ENCODE measurements at places on chromosomes 13 and 19.

- no peak for DNase-seq
Measured at GRCh38 chr13:32947411-32948276, 68.6 kb upstream of the KL start.

DNA sequence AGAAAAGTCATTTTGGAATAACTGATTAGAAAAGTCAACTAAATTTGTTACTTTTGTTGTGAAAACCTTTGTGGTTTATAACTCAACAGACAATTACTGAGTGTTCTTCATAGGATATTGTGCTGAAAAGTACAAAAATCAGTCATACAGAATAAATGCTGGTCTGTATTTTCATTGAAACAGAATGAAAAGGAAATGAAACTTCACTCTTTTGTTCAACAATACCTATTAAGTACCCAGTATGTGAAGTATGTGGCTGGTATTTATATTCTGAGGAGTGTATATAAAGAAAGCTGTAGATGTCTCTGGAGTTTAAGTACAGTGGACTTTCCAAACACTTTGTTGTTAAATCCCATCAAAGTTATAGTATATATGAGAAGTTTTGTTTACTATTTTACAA lies 828.4 kb upstream of the ATXN8OS start:
- DNase-seq: no peak

- no peak for DNase-seq
Measured at GRCh38 chr19:29672933-29673336, 7.7 kb downstream of the PLEKHF1 start.

- DNase-seq: no peak
Measured at GRCh38 chr19:23774106-23774505, 15.4 kb upstream of the ZNF681 start.

DNA sequence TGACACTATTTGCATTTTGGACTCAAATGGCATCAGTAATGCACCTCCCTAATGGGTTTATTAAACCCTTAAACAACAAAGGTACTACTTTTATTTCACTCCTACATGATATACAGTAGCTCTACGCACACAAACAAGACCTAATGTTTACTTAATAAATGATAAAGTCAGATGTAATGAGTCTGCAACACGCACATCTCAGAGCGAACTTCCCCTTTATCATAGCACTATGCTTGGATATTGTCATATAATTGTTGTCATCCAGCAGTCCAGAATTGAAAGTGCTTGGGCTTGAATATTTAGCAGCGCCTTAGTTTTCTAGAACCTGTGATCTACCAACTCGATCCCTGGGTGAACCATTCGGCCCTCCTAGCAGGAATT lies 772 bp downstream of the PARP4 start:
- no peak for DNase-seq

DNA sequence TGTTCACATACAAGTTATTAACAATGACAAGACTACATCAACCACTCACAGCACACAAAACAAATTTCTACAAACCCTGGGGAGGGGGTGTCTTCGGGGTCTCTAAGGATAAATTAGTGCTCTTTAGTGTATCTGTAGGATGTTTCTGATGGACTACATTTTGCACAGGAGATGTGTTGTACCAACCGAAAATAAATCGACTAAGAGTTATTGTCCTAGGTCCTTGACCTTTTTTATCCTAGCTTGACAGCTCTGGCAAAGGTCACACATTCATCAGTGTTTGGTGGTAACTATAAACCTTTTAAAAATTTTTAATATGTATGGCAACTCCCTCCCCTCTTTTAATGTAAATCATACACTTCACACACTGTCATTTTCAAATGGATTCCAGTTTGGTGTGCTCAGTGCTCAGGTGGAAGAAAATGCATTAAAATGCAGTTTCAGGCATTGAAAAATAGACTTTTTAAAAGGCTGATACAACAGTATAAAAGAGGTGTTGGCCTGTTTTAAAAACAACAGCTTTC lies 7.7 kb downstream of the ZIC5 start:
- no peak for DNase-seq

DNA sequence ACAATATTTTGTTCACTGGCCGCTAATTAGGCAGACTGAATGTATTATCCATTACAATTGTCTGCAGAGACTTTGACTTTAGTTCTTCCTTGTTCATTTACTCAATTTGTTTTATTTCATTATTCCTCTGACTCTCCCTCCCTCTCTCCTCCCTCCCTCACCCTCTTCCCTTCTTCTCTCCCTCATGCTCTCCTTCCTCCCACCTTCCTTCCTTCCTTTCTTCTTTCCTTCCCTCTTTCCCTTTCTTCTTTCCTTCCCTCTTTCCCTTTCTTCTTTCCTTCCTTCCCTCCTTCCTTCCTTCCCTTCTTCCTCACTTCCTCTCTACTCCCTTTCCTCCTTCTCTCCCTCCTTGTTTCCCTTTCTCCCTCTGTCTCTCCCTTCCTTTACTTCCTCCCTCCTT lies 1591.0 kb upstream of the SLC10A2 start:
- DNase-seq: no peak

DNA sequence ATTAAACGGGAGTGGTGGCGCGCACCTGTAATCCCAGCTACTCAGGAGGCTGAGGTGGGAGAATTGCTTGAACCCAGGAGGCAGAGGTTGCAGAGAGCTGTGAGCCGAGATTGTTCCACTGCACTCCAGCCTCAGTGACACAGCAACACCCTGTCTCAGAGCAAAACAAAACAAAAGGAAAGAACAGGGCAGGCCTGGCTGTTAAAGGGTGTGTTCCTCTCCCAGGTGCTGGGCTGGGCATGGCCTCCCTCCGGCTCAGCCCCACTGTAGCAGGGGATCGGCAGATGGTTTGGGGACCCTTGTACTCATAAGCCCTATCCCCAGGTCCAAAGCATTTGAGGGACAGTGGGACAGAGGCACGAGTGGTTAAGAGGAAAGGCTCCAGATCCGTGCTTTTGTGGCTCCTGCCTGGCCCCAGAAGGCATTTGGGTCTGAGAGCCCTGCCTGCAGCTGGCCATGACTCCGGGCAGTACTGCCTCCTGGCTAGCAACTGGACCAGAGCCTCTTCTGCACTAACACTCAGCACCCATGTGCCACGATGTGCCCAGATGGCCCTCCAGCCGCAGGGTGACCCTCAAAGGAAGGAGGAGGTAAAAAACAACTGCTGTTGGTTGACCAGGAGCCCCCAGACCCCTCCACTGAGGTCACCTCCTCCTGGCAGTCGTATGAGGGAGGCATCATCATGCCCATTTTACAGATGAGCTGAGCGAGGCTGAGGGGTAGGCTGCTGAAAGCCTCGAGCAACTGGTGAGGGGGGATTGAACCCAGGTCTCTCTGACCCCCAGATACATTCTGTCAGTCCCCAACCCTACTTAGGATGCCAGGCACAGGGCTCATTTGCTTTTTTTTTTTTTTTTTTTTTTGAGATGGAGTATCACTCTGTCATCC lies 10.0 kb downstream of the RFX1 start:
- no peak for DNase-seq

Measured in brain microvascular endothelial cell (primary cell).